ENCODE measurements at places on chromosomes 2 and 18.

GRCh38 chr2:59033661-59034060 lies 792.5 kb upstream of the FANCL start:
- no peak for DNase-seq

DNA sequence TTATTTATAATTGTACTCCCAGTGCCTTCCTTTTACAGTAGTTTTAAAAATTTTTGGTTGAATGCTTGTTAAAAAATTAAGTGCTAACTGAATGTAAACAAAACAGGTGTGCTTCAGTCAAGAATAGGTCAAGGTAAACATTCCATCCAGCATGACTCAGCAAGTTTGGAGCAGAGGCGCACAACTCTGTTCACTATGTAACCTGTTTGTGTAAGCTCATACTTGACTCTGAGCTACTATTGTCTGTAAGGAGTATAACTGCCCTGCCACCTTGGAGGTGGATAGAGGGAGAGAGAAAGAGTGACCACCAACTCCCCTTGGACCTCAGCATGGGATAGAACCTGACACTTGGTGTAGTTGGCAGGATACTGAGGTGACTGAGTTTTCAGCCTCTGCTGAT lies 207.4 kb upstream of the SYT4 start:
- DNase-seq, result no peak

DNA sequence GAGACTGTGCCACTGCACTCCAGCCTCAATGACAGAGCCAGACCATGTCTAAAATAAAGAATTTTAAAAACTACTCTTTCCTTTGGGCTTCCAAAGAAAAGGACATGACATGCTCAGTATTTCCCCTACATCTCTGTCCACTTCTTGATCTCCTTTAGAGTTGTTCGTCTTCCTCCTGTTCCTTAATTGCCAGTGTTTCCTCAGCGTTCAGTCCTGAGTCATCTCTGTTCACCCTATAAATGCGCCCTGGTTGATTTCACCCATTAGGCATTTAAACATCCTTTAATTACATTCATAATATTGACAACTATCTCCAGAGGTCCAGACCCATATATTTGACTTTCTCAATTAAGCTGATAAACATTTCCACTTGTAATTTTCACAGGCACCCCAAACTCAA lies 64.0 kb downstream of the AAK1 start:
- DNase-seq, result no peak

- no peak for DNase-seq
Measured at GRCh38 chr2:199462347-199462955, 4.7 kb upstream of the SATB2 start.

- DNase-seq, result no peak
Measured at GRCh38 chr2:38592951-38593350, 9.8 kb downstream of the HNRNPLL start.

DNA sequence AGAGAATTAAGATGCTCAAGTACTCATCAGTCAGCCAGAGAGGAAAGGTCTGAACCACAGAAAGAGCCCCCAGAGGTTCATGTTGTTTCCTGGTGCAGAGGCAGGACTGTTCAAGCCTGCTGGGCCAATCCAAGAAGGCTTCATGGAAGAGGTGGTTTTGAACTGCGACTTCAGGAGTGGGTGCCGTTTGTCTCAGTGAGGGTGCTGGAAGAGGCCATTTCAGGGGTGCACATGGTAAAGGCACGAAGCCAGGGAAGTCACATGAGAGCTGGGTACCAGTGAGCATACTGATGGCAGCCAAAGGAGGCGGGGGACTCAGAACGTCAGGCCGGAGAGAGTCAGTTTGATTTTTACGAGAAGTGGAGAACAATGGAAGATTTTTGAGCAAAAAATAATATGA lies 55.5 kb downstream of the EMILIN2 start:
- no peak for DNase-seq

DNA sequence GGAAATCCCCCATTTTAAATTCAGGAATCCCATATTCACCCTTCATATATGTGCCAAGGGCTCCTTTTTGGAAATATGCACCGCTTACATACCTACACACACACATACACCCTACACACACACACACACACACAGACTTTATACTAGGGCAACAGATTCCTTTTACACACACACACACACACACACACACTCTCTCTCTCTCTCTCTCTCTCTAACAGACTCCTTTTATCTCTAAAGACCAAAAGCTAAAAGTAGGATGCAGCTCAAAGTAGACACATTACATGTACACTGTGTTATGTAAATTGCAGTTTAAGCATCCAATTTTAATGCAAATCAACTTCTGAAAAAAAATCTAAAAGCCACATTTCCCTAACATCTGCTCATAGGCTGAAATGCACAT lies 130.9 kb upstream of the CAPN13 start:
- DNase-seq, result no peak

GRCh38 chr2:38830526-38831159 lies 45.1 kb downstream of the DHX57 start:
- no peak for DNase-seq

DNA sequence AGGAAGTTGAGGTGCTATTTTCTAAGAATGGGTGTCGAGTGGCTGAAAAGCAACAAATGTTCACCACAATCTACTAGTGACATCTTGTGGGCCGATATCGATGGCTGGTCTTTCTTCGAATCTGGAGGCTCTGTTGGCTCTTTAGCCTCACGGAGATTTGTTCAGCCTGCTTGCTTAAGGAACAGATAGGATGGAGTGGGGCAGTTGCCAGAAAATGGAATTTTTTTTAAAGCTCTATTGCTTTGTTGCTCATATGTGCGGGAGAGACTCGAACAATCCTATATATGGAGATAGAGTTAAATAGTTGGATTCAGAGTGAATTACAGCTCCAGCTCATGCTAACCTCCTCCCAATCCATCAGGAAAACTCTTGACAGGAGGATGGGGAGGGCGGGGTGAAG lies 70.9 kb upstream of the LYPD6B start:
- no peak for DNase-seq

- no peak for DNase-seq
Measured at GRCh38 chr2:148495586-148495985, 149.0 kb upstream of the EPC2 start.

GRCh38 chr18:13725566-13726231 lies 659 bp downstream of the FAM210A start:
- DNase-seq, result peak; percentile 27

DNA sequence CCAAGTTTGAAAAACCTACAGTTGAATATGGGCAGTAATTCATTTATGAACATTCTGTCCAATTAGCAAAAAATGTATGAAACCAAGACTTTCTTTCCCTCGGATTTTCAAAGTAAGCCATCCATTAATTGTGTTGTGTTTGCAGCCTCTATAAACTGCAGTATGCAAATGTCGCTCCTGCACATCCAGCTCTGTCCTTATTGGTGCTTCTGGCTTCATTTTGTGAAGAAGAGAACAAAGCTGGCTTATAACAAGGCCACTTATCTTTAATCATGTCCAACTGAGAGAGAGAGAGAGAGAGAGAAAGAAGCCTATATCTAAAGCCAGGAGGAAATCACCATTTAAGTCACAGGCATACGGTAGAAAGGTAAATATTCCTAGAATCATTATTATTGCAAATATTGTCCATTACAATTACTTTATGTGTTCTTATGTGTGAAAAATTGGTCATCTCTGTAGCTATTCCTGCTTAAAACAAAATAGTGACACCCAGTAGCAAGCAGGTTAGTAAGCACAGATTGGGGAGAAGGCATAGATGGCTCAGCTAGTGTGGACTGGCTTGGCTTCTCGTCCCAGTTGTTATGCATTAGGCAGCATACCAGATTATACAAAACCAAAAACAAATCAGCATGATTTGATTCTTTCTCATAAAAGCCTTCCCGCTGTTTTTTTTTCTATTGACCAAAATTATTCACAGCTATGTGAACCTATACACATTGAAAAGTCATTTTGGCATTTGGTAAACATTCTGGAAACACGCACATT lies 726.4 kb upstream of the SOX11 start:
- DNase-seq, result no peak

GRCh38 chr2:150606380-150607060 lies 119.1 kb upstream of the RND3 start:
- DNase-seq, result no peak

Data from RKO (cell line).